IgD-negative memory B cell (primary cell): ENCODE measurements at places on chromosomes 13 and 19. TPM values are rescaled to one million over a fixed set of nuclear protein-coding genes. Genes with fewer than 3 reads are reported as not detected.

Gene IGFL1
- polyA plus RNA-seq: not detected

Gene CEBPA
- 0.15 TPM for polyA plus RNA-seq

Gene DCT
- polyA plus RNA-seq: not detected

Gene CEACAM16
- not detected for polyA plus RNA-seq

Gene SPTBN4
- polyA plus RNA-seq: not detected

Gene ZNF442
- 2.3 TPM for polyA plus RNA-seq

Gene CD209
- polyA plus RNA-seq: not detected

Gene POLR2E
- 237 TPM for polyA plus RNA-seq

Gene CGB3
- not detected for polyA plus RNA-seq

Gene PSG2
- polyA plus RNA-seq: not detected

Gene CACNG8
- not detected for polyA plus RNA-seq

Gene ZNF417
- 4.5 TPM for polyA plus RNA-seq

Gene OBI1
- 9.8 TPM for polyA plus RNA-seq

Gene HAUS8
- polyA plus RNA-seq: 11.4 TPM

Gene PNMA8B
- not detected for polyA plus RNA-seq

Gene RNASEH2B
- 189 TPM for polyA plus RNA-seq

Gene DACH1
- polyA plus RNA-seq: not detected

Gene PRODH2
- not detected for polyA plus RNA-seq

Gene GPR12
- not detected for polyA plus RNA-seq

Gene TUBA3C
- not detected for polyA plus RNA-seq

Gene CFAP97D2
- polyA plus RNA-seq: not detected

Gene FAM216B
- not detected for polyA plus RNA-seq

Gene PLIN5
- not detected for polyA plus RNA-seq

Gene HIPK4
- 0.11 TPM for polyA plus RNA-seq

Gene ATP12A
- not detected for polyA plus RNA-seq

Gene CTXN1
- not detected for polyA plus RNA-seq

Gene VSTM2B
- polyA plus RNA-seq: not detected

Gene TNNT1
- polyA plus RNA-seq: not detected

Gene FTL
- 7,236 TPM for polyA plus RNA-seq

Gene GGN
- not detected for polyA plus RNA-seq

Gene FRY
- polyA plus RNA-seq: 1.2 TPM

Gene FCAR
- 0.15 TPM for polyA plus RNA-seq

Gene PCDH9
- 2.3 TPM for polyA plus RNA-seq

Gene GDF15
- not detected for polyA plus RNA-seq

Gene OVOL3
- not detected for polyA plus RNA-seq

Gene ZNF776
- 13.4 TPM for polyA plus RNA-seq

Gene ZNF665
- 8.2 TPM for polyA plus RNA-seq

Gene KCNC3
- not detected for polyA plus RNA-seq

Gene EXOC3L2
- polyA plus RNA-seq: not detected

Gene SPACA4
- polyA plus RNA-seq: not detected
